Natural killer cell (primary cell): ENCODE measurements at places on chromosomes 11 and 22. TPM values are rescaled to one million over a fixed set of nuclear protein-coding genes. Genes with fewer than 3 reads are reported as not detected.

DNA sequence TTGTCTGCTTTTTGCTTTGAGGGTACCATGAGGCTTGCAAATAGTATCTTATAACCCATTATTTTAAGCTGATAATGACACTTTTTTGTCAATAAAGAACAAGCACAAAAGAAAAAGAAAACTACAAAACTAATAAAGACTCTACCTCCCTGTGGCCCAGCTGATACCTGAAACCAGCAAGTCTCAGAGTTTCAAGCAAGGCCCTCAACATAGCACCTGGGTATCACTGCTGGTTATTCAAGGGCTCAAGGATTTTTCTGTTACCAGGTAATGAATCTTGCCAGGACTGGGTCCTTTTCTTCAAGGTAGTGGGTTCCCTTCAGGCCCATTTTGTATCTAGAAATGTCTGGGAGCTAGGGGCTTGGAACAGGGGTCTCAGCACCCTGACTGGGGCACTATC, 281.6 kb upstream of the C11orf87 start:
- no peak overlapping the region for H3K4me3 ChIP-seq
- no peaks in the 10 kb centered on the region for H3K36me3 ChIP-seq
- DNase-seq: no peak
- H3K27ac ChIP-seq: no peak overlapping the region
- no peaks in the 10 kb centered on the region for H3K4me1 ChIP-seq

Gene GPHA2
- not detected for total RNA-seq

Gene DDI1
- not detected for total RNA-seq

DNA sequence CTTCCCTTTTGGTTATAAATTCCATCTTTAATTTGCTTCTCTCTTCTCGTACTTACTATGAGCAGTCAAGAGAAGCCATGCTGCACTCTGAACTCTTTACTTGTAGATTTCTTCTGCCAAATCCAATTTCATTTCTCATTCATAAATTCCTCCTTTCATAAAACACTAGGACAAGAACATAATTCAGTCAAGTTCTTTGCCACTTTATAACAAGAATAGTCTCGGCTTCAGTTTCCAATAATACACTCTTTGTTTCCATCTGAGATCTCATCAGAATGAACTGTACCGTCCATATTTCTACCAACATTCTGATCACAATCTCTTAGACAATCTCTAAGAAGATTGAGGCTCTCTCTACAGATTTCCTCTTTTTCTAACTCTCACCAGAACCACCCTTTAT, 25.1 kb downstream of the IZUMO1R start:
- no peak overlapping the region for H3K4me3 ChIP-seq
- DNase-seq: no peak
- H3K4me1 ChIP-seq: no peaks in the 10 kb centered on the region
- H3K27ac ChIP-seq: no peak overlapping the region
- H3K27me3 ChIP-seq: no peaks in the 10 kb centered on the region

Gene SCGB1C1
- 0.73 TPM for total RNA-seq

DNA sequence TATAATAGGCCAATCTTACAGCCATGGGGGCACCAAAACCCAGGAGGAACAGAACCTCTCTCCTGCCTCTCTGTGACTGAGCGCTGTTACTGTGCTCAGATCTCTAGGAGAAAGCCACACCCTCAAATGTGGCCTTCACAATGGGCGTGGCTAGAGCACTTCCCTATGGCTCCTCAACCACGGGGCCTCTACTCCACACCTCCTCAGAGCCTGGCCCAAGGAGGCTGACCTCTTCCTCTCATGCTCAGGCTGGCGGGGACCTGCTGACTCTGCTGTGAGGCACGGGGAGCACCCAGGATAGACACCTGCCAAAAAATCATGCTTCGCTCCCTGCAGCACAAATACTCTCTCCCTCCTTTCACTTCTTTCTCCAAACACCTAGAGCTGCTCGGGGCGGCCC, 41.0 kb downstream of the C11orf58 start:
- no peak overlapping the region for H3K27ac ChIP-seq
- DNase-seq: no peak
- no peak overlapping the region for H3K4me3 ChIP-seq
- H3K27me3 ChIP-seq: no peaks in the 10 kb centered on the region

GRCh38 chr11:47109051-47109726, 67.5 kb downstream of the ARFGAP2 start:
- no peaks in the 10 kb centered on the region for H3K27me3 ChIP-seq
- no peak for DNase-seq
- H3K36me3 ChIP-seq: no peaks in the 10 kb centered on the region
- H3K27ac ChIP-seq: no peak overlapping the region
- no peak overlapping the region for H3K4me3 ChIP-seq
- H3K4me1 ChIP-seq: no peaks in the 10 kb centered on the region

DNA sequence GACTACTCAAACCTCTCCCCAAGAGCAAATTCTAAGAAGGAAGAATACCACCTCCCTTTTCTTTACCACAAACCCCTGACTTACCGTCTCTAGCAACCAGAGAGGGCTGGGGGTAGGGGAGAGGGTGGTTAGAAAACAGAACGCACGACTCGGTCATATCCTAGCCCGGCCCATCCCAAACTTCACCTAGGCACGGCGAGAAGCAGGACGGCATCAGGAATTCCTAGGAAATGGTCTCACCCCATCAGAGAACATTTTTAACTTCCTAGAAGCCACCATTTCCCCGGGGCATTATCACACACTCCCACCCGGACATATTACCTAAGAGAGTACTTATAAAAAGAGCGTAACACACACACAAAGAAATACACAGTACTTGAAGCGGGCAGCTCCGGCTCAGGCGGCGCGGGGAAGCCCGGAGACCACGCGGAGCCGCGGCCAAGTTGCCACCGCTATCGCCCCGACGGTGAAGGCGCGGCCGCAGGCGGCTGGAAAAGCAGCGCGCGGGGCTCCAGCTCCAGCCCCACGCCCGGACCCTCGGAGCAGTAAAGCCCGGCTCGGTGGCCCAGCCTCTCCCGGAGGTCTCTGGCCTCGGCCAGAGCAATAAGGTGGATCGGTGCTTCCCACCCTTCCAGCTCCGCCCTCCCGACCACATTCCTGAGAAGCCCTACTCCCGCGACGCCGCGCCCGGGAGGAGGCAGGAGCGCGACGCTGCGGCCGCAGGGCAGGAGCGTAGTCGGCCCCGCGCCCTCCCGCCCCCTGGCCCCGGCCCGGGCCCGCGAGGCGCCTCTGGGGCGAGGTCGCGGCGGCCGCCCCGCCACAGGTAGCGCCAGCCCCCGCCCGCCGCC, 878 bp downstream of the RRAS2 start:
- H3K4me1 ChIP-seq: peaks cover 27% of the 10 kb centered on the region
- peak overlapping the region; percentile 75 for H3K27ac ChIP-seq
- H3K4me3 ChIP-seq: peak overlapping the region; percentile 93
- H3K27me3 ChIP-seq: no peaks in the 10 kb centered on the region
- DNase-seq: peak; percentile 68
- H3K36me3 ChIP-seq: no peaks in the 10 kb centered on the region

Gene NRXN2
- 2.9 TPM for total RNA-seq

Gene SYT7
- 0.07 TPM for total RNA-seq

GRCh38 chr11:26677566-26677965, 44.3 kb downstream of the SLC5A12 start:
- no peak overlapping the region for H3K4me3 ChIP-seq
- no peak for DNase-seq
- no peaks in the 10 kb centered on the region for H3K36me3 ChIP-seq
- H3K4me1 ChIP-seq: no peaks in the 10 kb centered on the region
- H3K27me3 ChIP-seq: no peaks in the 10 kb centered on the region

DNA sequence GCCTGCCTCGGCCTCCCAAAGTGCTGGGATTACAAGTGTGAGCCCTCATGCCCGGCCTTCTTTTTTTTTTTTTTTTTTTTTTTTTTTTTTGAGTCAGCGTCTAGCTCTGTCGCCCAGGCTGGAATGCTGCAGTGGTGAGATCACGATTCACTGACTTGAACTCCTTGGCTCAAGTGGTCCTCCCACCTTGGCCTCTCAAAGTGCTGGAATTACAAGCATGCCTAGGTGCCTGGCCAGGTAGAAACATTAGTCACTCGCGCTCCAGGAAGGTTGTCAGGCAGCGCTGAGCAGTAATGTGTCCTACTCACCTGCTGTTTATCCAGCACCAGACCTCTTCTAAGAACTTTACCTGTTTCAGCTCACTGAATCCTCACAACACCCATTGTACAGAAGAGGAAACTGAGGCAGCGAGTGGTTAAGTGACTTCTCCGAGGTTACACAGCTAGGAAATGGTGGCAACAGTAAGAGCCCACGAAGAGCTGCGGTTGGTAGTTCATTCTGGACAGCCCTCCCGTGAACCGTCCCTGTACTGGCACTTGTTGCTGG, 496 bp upstream of the CST6 start:
- H3K4me1 ChIP-seq: peaks cover 5% of the 10 kb centered on the region
- H3K27ac ChIP-seq: no peak overlapping the region

DNA sequence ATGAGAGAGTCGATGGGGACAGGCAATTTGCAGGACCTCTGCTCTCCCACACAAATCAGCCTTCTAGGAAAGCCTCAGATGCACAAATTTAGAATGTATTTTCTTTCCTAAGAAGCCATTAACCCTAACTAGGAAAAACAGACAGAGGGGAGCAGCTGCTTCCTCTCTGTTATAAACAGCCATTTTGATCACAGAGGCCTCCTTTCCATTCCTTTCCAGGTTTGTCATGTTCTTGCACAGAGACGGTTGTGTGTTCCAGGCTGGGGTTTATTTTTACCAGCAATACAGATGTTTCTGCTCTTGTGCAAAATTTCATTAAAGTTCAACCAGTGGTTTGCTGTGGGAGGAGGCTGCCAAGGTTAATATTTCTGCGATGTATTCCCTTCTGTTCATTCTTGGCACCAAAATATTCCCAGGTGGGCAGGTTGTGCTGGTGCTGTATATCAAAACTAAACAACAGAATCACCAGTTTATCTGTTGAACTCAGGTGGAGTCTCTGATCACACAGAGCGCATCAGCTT, 90.2 kb downstream of the NAV2 start:
- DNase-seq: no peak
- H3K27me3 ChIP-seq: no peaks in the 10 kb centered on the region
- no peaks in the 10 kb centered on the region for H3K36me3 ChIP-seq
- no peak overlapping the region for H3K27ac ChIP-seq
- H3K4me3 ChIP-seq: no peak overlapping the region

DNA sequence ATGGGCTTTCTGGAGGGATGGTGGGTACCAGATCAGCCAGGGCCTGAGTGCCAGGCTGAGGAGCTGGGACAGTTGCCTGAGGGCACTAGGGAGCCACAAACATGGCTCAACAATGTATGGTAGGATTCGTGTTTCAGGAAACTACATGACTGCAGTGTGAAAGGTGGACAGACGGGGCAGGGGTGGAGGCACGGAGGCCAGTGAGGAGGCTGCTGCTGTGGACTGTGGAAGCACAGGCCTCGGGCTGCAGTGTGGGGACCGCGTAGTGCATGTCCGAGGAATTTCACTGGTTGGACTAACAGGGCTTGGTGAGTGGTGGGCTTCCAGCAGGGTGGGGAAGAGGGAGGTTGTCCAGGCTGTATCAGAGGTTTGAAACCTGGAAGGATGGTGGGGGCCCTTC, 7.8 kb downstream of the P2RY2 start:
- H3K27me3 ChIP-seq: no peaks in the 10 kb centered on the region
- H3K4me3 ChIP-seq: no peak overlapping the region
- H3K4me1 ChIP-seq: peaks cover 5% of the 10 kb centered on the region

GRCh38 chr11:133724116-133724515, 121.2 kb downstream of the SPATA19 start:
- no peak overlapping the region for H3K4me3 ChIP-seq
- H3K27ac ChIP-seq: no peak overlapping the region
- H3K36me3 ChIP-seq: no peaks in the 10 kb centered on the region
- DNase-seq: no peak
- no peaks in the 10 kb centered on the region for H3K27me3 ChIP-seq

DNA sequence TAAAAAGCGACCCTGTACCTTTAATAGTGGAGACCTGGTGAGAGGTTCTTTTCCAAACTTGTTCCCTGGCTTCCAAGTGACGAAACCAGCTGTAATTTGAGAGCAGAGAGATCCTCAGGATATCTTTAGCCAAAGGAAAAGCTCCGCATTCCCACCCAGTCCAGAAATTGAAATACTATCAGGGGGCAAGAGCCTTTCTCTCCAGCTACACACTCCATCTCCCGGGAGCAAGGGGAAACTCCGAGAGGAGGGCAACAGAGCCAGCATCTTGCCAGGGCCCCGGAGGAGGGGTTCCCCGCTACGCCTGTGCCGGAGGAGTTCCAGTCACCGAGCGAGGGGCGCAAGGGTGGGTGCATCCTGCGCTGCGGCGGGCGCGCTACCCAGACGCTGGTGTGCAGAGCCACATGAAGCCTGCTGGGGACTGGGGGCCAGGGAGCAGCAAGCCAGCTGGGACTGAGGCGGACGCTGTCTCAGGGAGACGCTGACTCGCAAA, at the start of gene FIBIN:
Gene FIBIN, plus strand, starts transcription at position 148 of the 493 bp plus-strand sequence. CDS start 415 bp downstream, outside the sequence.
- no peaks in the 10 kb centered on the region for H3K27me3 ChIP-seq
- DNase-seq: no peak
- H3K4me1 ChIP-seq: no peaks in the 10 kb centered on the region
- H3K4me3 ChIP-seq: no peak within 1 kb of the TSS
- H3K36me3 ChIP-seq: no peaks in the 10 kb centered on the region

DNA sequence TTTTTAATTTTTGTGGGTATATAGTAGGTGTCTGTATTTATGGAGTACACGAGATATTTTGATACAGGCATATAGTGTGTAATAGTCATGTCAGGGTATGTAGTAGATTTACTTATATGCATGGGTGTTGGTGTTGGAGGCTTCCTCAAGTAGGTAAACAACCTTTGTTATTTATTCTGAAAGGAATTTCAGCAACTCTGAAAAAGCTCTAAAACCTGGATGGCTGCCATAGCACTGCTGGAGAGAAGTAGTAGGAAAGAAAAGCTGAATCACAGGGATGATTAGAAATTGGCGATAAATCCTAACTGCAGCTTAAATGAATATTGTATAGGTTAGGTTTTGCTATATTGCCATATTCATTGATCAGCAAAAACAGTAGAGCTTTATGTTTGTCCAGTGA, 44.4 kb upstream of the ST14 start:
- H3K27me3 ChIP-seq: no peaks in the 10 kb centered on the region
- no peak overlapping the region for H3K4me3 ChIP-seq
- H3K36me3 ChIP-seq: peaks cover 6% of the 10 kb centered on the region
- peaks cover 29% of the 10 kb centered on the region for H3K4me1 ChIP-seq
- no peak overlapping the region for H3K27ac ChIP-seq
- no peak for DNase-seq

- no peaks in the 10 kb centered on the region for H3K36me3 ChIP-seq
- no peak for DNase-seq
- no peak overlapping the region for H3K4me3 ChIP-seq
- no peak overlapping the region for H3K27ac ChIP-seq
- H3K27me3 ChIP-seq: no peaks in the 10 kb centered on the region
- H3K4me1 ChIP-seq: no peaks in the 10 kb centered on the region
Observed at GRCh38 chr11:85530634-85531033, 96.5 kb downstream of the DLG2 start.

Gene CASP4
- 156 TPM for total RNA-seq

Gene XBP1
- 221 TPM for total RNA-seq

DNA sequence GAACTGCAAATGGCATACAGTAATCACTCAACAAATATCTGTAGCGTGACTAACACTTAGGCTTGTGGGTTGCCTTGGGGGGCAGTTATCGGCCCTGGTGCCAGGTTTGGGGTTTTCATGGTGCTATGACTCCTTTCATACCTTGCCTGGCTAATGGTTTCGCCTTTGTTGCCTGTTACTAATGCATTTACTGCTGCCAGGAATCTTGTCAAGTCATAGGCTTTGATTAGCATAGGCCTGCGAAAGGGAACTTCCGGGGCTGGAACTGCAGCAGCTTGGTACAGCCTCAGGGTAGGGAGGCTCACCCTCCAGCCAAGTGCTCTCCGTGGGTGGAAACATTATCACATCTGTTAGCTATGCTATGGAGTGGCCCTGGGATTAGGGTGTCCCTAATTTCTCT, 13.2 kb downstream of the SLC25A18 start:
- no peaks in the 10 kb centered on the region for H3K36me3 ChIP-seq
- H3K4me3 ChIP-seq: no peak overlapping the region
- no peaks in the 10 kb centered on the region for H3K4me1 ChIP-seq
- no peaks in the 10 kb centered on the region for H3K27me3 ChIP-seq
